ENCODE measurements at places on chromosomes 2 and 18. TPM values are rescaled to one million over a fixed set of nuclear protein-coding genes. Genes with fewer than 3 reads are reported as not detected.

Gene UGT1A5
- total RNA-seq, result not detected

Gene PROC
- total RNA-seq, result not detected

Gene DLX2
- not detected for total RNA-seq

Gene PSMD1
- 106 TPM for total RNA-seq

Gene LINC00305
- not detected for total RNA-seq

- no peak for DNase-seq
Observed at GRCh38 chr18:37565101-37565976, at the start of gene CELF4. CELF4 (minus strand) TSS chr18:37565798.

DNA sequence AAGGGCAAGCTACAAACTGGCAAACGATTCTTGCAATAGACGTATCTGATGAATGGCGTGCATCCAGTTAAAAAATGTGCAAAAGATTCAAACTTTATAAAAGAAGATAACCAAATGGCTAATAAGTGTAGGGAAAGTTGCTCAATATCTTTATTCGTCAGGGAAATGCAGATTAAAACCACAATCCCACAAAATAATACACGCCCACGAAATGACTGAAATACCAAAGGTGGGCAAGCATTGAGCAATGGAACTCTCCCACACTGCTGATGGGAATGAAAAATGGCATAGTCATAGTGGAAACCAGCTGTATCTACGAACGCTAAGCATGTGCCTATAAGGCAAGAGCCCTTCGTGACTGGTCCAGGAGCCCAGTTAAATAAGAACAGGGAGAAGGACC is 168.6 kb upstream of the SIX2 start:
- no peak for DNase-seq

- DNase-seq, result no peak
Observed at GRCh38 chr2:201794294-201794693, 12.0 kb upstream of the CDK15 start.

DNA sequence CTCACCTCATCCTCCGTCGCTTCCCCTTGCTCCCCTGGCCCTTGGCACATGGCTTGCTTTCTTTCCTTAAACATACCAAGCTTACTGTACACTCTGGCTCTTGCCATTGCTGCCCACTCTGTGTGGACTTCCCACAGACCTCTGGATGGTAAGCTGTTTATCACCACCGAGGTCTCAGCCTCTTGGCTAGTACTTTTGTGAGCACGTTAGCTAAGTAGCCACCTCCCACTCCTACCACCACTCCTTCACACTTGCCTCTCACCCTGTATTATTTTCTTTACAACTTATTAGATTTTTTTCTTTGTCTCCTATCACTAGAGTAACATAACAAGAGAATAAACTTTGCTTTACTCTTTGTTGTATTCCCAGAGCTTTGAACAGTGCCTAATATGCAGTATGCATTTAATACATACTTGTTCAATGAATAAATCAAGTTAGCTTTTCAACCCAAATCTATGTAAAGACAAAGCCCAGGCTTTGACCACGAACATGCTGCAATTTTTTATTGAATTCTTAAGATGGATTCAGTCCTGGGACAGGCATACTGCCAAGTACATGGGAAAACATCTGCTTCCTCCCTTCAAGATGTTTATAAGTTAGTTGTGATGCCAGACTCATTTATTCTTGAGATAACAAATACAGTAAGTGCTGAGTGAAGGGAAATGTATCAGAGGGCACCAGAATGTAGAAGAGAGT is 25.0 kb upstream of the MSGN1 start:
- no peak for DNase-seq

- DNase-seq, result no peak
Observed at GRCh38 chr2:3981446-3981987, 278.1 kb downstream of the DCDC2C start.

DNA sequence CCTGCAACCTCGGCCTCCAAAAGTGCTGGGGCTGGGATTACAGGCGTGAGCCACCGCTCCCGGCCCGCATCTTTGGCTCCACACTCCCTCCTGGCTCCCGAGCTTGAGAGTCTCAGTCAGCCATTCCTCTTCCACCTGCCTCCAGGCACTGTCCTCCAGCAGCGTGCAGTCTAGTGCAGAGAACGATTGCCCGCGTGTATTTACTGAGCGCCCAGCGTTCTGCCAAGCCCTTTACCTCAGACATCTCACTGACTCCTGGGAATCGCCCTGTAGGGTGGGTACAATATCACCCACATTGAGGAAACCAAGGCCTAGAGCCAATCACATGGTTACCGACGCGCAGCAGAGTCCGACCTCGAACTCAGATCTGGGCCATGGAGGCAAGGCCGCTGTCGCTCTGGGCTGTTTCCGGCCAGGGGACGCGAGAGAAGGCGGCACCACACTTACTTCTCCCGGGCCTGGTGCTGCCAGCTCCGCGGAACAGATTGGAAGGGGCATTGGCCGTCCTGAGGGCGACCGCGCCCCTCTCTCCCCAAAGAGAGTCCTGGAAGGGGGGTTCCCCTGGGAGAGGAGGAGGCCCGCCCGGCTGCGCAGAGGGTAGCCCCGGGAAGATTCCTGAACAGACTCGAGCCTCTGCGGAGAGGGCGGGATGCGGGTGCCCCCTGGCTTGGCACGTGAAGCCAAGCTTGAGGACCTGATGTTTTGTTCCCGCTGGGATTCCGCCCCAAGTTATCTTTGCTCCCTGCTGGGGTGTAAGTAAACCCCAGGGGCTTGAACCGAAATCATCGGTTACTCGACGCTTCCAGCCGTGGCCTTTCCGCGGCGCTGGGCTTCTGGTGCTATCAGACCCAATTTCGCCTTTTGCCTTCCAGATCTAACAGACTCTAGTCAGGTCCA is 5.2 kb upstream of the DLX2 start:
- no peak for DNase-seq

DNA sequence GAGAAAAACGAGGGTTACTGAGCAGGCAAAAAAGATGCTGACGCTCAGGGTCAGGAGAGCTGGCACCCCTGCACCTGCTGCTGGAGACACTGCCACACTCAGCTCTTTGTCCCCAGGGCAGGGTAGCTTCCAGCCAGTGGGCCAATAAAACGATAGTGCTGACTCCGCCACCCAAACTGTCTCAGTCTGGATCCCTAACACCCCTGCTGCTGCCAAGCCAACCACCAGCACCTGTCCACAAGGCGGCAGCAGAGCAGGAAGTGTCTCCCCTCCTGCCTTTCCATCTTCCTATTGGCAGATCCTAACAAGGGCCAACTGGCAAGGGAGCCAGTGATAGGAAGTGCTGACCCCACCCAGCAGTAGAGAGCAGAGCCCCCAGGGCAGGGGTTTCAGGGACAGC is 531.5 kb upstream of the SALL3 start:
- no peak for DNase-seq

GRCh38 chr2:71832844-71833243 is 314.8 kb downstream of the CYP26B1 start:
- DNase-seq, result no peak

- DNase-seq, result no peak
Observed at GRCh38 chr2:71720283-71720560, 266.9 kb downstream of the DYSF start.

DNA sequence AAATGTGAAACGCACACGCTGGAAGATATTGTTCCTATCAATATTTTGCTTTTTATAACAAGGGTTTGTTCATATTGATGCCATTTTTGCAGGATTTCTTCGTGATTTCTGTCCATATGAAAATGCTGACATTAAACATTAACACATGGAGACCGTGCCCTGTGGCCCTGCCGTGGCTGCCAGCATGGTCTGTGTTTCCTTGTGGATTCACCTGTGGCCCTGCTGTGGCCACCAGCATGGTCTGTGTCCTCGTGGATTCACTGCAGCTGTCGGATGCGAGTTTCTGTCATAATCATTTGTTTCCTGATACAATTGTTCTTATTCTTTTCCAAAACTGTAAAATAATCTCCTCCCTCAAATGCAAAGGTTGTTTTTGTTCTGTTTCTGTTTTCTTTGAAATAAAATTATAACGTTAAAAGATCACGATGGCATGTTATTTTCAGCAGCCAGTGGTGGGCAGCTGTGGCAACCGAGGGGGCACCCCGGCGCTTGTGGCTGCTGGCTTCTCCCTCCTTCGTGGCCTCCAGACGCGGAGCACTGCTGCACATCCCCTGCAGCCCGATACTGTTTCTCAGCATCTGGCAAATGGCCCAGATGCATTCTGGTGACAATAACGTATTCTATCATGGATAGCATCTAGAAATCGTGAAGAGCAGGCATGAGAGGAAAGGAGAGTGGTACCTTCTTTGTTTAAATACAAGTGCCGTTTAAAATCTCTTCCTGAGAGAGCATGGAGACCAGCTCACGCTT is 143.5 kb downstream of the PTGR3 start:
- DNase-seq, result no peak

- no peak for DNase-seq
Observed at GRCh38 chr2:67709835-67710234, 312.7 kb downstream of the ETAA1 start.

DNA sequence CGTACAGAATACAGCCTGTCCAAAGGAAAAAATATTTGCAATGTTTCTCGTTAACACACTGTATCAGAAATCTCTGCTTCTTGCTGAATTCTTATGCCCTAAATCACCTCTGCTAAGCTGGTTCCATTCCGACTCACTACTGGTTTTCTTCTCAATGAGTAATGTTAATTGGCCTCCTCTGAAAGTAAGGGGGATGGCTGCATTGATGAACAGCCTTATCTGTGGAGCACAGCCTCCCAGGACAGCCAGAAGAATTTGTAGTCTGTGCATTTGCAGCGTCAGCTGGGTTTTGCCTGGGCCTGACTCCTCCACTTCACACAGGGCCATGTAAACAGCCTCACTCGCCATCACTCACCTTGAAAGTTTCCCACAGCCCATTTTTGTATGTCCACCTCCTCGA is 127.7 kb downstream of the RNF152 start:
- DNase-seq, result no peak

DNA sequence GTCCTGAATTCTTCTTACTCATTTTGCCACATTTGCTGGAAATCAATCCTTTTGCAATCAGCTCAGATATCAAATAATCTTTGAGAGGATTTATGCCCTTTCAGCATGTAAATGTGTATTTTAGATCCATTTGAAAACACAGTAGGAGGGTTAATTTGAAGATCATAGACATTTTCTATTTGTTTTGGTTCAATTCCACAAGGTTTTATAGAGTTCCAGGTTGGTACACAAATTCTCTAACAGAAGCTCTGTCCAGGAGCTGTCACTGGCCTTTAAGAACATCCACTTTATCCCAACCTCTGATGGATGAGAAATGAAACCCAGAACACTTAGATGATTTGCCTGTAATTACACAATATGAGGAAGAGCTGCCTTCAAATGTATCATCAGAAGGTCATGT is 157.3 kb upstream of the CHAC2 start:
- no peak for DNase-seq

- DNase-seq, result no peak
Observed at GRCh38 chr2:144753416-144753815, 233.5 kb upstream of the ZEB2 start.

- no peak for DNase-seq
Observed at GRCh38 chr2:238063414-238064189, 2.8 kb downstream of the SCLY start.

GRCh38 chr2:193463011-193463410 is 1268.3 kb upstream of the TMEFF2 start:
- DNase-seq, result no peak

DNA sequence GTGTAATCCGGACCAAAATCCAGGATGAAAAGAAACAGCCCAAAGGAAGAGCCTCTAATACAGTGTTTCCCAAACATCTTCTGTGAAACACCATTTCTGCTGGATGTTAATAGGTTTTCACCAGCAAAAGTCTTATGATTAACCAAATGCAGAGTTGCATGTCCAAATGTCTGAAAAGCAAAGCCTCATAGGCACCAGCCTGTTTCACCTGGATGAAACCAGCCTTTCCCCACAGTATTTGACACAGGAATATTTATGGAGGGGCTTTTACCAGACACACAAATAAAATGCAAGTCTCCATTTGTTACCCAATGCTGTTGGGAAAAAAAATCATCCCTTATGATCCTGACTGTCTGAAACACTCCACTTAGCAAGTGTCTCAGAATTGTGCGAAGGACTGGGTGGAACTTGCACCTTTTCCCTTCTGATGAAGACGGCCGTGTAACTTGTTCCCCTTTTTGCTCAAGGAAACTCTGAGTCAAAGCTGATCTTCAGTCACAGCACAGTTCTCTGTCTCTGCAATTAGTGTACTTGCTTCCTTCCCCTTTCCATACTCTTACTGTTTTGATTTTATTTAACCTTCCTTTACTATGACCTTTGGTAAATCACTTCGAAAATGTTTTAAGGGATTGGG is 70.3 kb upstream of the IL1R2 start:
- no peak for DNase-seq

GRCh38 chr2:207045531-207045930 is 106.2 kb downstream of the CPO start:
- DNase-seq, result no peak

DNA sequence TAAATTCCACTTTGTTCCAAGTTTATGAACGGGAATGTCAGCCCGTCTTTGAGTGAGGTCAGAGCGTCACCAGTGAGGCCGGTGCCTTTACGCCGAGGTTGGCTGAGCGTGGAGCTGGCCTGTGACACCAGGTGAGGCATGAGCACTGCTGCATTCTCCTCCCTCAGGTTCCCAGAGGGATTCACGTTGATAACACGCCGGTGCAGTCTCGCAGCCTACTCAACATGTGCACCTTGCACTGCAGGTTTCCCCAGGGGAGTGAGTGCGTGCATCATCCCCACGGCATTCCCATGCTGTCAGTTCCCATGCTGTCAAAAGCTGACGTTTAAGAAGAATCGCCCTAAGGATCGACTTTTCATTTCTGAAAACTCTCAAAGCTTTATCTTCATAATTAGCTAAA is 213.3 kb downstream of the LDLRAD4 start:
- DNase-seq, result no peak

GRCh38 chr2:68152681-68153347 is 4.9 kb upstream of the PNO1 start:
- no peak for DNase-seq

- no peak for DNase-seq
Observed at GRCh38 chr2:165305391-165306096, 66.3 kb downstream of the SCN2A start.

DNA sequence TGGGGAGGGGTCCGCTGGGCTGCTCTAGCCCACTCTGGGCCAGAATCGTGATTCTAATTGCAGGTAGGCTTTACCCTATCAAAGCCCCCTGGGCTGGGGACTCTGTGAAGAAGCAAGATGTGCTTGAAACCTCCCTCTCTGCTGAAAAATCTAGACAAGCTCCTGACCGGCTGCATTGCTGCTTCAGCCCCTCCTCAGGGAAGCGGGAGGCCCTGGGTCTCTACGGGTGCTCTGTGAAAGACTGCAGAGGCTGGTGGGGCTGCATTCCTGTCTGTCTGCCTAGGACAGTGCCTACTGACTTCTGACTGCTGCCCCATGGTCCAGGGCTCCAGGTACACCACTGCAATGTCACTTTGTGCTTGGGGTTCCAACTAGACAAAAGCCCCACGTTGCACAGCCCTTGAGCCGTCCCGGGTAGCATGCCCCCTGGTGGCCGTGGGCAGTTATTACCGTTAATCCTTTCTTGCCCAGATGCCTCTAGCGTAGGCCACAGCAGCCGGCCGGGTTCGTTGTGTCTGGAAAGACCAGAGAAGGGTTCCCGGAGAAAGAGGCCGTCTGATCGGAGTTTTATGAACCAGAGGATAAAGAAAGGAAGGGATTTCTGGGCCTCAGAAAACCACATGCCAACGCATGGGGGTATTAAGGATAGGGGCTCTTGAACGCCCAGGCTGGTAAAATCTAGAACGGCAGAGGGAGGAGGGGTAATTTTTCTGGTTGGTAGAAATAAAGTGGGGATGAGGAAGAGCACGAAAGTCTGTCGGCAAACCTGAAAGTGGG is 15.9 kb upstream of the C1QL2 start:
- DNase-seq, result peak; percentile 57

All from activated naive CD4-positive, alpha-beta T cell treated with anti-CD3 and anti-CD28 coated beads for 36 hours (primary cell).